Stimulated activated CD4-positive, alpha-beta T cell treated with anti-CD3 and anti-CD28 coated beads, Interleukin-15, amount 100 ng/mL, for 48 hours (primary cell): ENCODE measurements at places on chromosomes 2 and 18.

- DNase-seq = no peak
Observed at GRCh38 chr2:205988274-205988673, 97.7 kb downstream of the INO80D start.

GRCh38 chr2:199590321-199591203, 132.8 kb upstream of the SATB2 start:
- no peak for DNase-seq

- no peak for DNase-seq
Observed at GRCh38 chr18:44117821-44118220, 562.9 kb upstream of the SETBP1 start.

- no peak for DNase-seq
Observed at GRCh38 chr2:110157153-110157793, 41.7 kb upstream of the MALL start.

DNA sequence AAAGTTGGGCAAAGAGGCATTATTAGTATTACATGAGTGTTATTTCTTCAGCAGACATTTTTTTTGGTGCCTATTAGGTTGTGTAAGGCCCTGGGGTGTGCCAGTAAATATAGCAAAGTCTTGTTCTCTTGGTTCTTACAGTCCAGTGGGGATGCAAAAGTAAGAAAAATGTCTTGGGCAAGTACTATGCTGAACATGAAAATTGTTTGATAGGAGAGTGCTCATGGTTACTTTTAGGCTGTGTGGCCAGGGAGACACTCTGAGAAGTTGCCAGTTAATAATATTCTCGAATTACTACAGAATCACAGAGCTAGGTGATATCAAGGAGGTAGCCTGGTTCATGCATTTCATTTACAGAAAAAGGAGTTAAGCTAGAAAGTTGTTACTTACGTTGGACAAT, 1.9 kb downstream of the AGFG1 start:
- DNase-seq = no peak

- DNase-seq = no peak
Observed at GRCh38 chr2:176473177-176473576, 203.9 kb downstream of the MTX2 start.

GRCh38 chr18:7383002-7383980, 152.4 kb downstream of the LRRC30 start:
- DNase-seq = no peak

DNA sequence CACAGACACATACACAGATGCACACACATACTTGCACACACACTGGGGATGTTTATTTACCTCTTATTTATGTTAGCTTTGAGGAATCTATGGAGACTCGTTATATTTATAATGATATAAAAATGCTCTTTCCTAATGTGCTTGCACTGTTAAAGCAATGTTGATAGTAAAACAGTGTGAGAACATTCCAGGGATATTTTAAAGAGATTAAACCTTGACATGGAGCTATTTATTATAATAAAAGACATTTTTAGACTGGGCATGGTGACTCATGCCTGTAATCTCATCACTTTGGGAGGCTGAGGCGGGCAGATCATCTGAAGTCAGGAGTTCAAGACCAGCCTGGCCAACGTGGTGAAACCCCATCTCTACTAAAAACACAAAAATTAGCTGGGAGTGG, 557.3 kb upstream of the ZNF804A start:
- no peak for DNase-seq

DNA sequence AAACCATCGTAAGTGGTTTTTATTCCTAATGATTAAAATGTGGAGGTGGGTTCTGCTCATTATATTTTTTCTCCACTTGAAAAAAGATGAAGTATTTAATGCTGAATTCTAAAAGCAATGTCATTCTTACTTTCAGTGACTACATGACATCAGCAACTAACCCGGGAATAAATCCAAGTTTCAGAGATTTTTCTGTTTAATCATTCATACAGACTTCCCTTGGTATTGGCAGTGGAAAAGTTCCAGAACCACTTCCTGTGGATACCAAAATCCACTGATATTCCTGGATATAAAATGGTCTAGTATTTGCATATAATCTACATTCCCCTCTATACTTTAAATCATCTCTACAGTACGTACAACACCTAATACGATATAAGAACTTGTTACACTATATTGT, 128.6 kb downstream of the ZNF532 start:
- DNase-seq = no peak

GRCh38 chr2:134952608-134953007, 34.0 kb downstream of the CCNT2 start:
- no peak for DNase-seq

DNA sequence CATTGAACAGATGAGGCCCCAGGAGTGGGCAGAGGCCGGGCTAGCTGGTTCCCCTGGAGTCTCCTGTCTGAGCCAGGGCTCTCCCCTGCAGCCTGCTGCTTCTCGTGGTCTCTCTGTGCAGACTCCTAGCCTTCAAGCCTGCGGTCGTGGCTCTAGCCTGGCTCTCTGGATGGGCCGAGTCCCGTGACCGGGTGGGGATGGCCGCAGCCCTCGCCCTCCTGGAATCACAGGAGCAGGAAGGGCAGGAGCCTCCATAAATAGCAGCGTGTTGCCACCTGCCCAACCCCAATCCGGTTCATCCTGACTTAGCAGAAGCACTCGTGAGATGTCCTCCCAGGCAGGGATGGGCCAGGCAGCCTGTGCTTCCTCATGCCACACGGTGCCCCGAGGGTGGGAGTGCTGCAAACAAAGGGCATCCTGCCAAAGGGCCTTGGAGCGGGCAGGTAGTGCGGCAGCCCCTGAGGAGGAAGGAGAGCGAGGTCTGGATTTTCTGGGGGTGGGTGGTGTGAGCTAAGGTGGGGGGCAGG, 43.9 kb downstream of the FOSL2 start:
- DNase-seq = no peak

GRCh38 chr2:148028781-148029180, 7.9 kb downstream of the MBD5 start:
- no peak for DNase-seq

- DNase-seq = no peak
Observed at GRCh38 chr18:5584746-5585417, 41.1 kb upstream of the EPB41L3 start.

DNA sequence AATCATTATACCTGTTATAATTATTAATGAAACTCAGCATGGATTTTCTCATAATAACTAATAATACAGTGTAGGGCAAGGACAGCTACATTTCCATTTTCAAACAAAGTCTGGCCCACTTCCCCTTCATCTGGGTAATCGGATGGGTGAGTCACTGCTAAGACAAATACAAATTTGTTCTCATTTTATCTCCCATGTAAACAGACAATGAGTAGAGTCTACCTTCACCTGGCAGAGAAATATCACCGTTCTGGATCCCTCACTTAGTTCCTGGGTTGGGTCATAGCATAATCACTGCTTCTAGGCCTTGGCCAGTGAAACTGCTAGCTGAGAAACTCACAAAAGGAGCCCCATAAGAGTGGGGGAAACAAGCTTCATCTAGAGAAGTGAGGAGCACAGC, 9.2 kb downstream of the CNTNAP5 start:
- DNase-seq = no peak

- no peak for DNase-seq
Observed at GRCh38 chr2:45950606-45951005, 299.1 kb downstream of the PRKCE start.

DNA sequence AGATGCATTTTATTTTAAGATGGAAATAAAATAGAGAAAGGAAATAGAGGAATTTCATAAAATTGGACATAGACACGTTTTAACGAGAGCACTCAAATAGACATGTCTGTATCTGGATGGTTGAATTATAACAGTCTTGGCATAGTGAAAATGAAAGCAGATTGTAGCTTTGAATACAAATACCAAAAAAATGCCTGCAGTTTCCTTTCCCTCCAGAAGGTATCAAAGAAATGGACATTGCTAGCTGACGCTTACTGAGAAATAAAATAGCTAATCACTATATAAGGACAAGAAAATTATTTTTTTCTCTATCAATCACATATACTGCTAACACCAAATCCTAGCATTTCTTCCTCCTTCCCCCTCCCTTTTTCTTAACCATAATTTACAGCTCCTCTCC, 11.4 kb upstream of the MAPRE2 start:
- no peak for DNase-seq

DNA sequence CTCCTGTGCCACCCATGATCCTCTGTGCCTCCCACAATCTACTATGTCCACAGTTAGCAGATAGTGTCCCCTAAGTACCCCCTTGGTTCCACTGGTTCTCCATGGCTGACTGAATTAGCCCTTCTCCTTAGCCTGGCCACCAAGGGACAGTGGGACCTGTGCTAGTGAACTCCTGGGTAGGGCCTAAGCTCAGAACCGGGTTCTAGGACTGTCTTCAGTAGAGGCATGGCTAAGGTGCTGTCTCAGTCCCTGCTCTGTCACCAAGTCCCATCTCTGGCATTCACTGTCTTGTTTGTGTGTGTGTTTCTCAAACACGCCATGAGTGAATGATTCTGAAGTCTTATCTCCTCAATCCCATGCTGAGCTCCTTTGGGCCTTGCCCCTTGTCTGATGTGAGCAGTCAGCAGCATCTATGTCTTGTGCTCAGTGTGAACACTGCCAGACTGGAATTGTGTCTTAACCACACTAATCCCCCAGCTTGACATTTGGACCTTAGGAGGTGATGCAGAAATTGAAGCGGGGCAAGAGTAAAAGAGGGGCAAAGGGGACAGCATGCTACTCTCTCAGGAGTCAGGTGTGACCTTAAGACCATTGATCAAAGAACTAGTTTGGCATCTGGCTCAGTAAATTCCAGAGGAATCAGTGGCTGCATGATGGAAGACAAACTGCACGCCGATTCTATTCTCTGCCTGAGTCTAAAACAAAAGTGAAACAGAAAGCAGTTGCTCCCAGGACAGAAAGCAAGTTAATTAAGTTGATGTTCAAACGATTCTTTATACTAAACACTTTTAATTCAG, 190.5 kb downstream of the ALPK2 start:
- no peak for DNase-seq

- no peak for DNase-seq
Observed at GRCh38 chr2:7867867-7868266, 814.0 kb upstream of the ID2 start.

DNA sequence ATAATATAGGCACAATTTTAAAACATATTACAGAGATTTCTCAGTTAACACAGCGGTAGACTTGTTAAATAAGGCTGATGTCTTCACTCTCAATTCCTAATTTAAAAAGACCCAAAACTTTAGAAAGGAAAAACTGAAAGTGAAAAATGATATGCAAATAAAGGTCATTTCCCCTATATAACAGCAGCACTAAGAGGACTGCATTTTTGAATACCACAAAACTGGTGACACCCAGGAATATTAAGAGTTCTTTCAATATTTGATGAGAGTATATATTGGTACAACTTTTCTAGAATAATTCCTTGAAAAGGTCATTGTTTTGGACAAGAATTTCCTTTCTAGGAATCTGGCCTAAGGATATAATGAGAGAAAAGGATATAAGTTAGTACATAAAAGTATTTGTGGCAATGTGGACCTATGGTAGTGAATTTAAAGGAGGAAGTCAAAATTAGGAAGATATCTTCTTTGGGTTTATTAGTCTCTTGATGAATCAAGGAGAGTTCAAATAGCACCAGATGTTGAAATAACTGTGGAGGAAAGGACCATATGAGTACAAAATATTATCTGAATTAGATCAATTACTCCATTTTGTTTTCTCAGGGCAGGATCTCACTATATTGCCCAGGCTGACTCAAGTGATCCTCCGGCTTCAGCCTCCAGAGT, 70.3 kb downstream of the TMEM237 start:
- no peak for DNase-seq

- no peak for DNase-seq
Observed at GRCh38 chr2:112199188-112199587, 55.7 kb downstream of the ZC3H8 start.
